Umbilical cord (tissue), 2 donors: ENCODE measurements at places on chromosomes 5 and 9.

- DNase-seq: no peak
Observed at GRCh38 chr9:83960991-83961390, 19.0 kb downstream of the HNRNPK start.

DNA sequence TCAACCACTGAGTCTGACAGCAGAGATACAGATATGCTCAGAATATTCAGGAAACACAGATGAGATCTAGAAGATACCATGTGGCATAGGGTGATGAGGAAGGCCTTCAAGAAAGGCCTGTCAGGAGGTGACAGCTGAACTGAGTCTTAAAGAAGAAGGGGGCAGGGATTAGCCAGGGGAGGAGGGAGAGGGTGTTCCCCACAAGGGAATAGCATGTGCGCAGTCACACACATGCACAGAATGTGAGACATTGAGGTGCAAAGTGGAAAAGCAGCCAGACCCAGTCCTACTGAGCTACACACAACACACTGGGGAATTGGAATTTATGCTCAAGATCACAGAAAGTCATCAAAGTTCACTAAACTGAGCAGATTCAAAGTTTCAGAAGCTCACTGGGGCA lies 3.0 kb upstream of the SLC25A48 start:
- DNase-seq: no peak

- DNase-seq: peak; percentile 54
Observed at GRCh38 chr9:98709968-98710965, 1.5 kb upstream of the GABBR2 start.

DNA sequence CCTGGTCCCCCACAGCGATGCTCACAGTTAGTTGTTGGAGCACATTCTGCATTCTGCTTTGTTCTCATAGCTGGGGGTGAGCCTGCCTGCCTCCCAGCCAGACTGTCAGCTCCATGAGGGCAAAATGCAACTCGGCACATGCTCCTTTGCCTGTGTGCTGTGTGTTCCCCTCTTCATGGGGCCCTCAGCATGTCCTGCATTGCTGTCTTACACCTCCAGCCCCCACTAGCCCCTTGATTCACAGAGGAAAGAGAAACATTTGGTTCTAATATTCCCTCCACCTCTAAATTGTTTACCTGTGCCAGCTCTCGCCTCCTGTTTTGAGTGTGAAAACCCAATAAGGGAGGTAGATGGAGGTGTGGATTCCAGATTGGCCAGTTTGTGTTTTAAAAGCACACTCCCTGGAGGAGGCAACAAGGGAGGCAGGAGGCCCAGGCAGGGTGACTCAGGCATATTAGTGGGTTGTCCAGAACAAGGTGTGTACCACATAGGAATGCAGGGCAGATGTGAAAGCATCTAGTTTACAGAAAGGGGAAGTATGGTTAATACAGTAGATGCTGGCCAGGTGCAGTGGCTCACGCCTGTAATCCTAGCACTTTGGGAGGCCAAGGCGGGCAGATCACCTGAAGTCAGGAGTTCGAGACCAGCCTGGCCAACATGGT lies 224.6 kb downstream of the AGTPBP1 start:
- DNase-seq: no peak

GRCh38 chr5:5139336-5139776 lies 774 bp upstream of the ADAMTS16 start:
- DNase-seq: no peak

- no peak for DNase-seq
Observed at GRCh38 chr5:76617229-76617628, 6.0 kb downstream of the F2RL2 start.

DNA sequence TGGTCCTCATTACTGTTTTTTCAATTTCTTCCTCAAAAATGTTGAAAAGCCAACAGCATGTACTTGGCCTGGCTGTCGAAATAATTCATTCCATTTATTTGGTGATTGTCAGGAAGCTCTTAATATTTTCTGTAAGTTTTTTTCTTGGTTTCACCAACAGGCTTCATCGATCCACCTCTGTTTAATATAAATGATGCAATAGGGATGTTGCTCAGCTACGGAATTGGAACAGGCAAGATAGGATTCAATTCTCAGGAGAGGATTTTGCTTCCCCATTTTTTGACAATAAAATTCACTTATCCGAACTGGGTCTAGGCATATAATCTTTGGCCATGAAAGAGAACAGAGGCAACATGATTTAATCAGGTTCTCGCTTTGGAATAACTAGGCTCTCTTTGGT lies 30.8 kb downstream of the C5 start:
- DNase-seq: no peak

GRCh38 chr5:16976625-16977008 lies 40.5 kb upstream of the MYO10 start:
- no peak for DNase-seq

DNA sequence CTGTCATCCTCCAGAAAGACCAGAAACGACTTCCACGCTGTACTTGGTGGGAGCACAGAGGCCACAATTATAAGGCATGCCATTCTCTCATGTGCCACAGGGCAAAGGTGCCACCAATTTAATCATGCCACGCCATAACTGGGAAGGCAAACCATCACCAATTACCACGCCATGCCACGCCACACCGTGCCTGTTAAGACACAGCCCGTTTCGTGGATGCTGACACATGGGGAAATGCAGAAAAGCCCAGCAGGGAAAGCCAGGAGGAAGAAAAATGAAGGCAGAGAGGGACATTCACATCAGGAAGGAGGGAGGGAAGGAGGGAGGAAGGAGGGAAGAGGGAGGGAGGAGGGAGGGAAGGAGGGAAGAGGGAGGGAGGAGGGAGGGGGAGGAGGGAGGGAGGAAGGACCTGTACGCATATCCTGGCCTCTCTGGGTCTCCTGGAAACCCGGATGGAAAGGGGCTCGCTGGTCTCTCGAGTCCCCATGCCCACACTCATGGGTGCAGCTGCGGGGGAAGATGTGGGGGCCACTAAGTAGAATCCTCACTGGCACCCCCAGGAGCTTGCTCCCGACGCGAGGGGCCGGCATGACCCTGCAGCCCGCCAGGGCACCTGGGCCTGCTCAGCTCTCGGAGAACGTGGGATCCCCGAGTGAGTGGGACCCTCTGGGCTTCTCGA lies 61.7 kb upstream of the UBAC1 start:
- DNase-seq: no peak

GRCh38 chr9:131641618-131642495 lies 96.5 kb downstream of the PRRT1B start:
- DNase-seq: peak; percentile 48

GRCh38 chr5:95959051-95959887 lies 2.4 kb downstream of the ELL2 start:
- peak; percentile 34 for DNase-seq

DNA sequence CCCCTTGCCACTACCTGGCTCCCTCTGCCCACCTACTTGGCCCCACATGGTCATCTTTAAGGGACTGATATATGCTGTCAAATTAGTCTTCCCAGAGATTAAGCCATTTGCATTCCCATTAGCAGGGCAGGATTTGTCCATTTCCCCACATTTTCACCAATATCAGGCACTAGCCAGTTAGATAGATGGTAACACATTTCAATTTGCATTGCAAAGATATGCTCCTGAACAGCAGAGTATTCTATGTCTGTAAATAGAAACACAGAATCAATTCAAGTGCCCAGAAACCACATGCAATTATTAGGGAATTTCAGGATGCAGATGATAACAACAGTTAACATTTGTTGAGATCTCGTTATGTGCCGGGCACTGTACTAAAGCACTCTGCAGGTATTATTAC lies 92.6 kb upstream of the IL12B start:
- no peak for DNase-seq

GRCh38 chr9:127463911-127464310 lies 12.6 kb downstream of the LRSAM1 start:
- peak; percentile 67 for DNase-seq

DNA sequence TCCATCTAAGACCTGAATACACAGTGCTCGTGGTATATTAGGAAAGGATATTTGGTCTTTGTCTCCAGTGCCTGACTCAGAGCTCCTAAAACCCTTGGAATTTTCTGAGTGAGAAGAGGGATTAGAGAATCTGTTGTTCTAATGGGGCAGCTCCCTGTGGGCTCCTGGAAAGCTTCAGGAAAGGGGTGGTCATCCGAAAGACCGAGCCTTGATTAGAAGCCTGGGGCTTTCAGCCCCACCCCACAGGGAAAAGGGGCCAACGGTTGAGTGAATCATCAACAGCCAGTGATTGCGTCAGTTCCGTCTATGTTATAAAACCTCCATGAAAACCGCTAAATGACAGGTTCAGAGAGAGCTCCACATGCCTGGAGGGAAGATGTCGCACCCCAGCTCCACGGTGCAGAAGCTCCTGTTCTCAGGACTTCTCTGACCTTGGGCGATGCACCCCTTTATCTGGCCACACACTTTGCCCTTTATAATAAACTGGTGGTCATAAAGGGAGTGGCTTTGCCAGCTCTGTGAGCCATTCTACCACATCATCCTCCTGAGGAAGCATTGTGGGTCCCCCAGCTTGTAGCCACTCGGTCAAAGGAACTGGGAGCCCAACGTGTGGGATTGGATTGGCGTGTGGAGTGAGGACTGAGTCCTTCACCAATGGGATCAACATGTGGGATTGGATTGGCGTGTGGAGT lies 71.0 kb upstream of the ICE1 start:
- DNase-seq: no peak

GRCh38 chr9:673264-673965 lies 168.1 kb upstream of the DMRT1 start:
- no peak for DNase-seq

DNA sequence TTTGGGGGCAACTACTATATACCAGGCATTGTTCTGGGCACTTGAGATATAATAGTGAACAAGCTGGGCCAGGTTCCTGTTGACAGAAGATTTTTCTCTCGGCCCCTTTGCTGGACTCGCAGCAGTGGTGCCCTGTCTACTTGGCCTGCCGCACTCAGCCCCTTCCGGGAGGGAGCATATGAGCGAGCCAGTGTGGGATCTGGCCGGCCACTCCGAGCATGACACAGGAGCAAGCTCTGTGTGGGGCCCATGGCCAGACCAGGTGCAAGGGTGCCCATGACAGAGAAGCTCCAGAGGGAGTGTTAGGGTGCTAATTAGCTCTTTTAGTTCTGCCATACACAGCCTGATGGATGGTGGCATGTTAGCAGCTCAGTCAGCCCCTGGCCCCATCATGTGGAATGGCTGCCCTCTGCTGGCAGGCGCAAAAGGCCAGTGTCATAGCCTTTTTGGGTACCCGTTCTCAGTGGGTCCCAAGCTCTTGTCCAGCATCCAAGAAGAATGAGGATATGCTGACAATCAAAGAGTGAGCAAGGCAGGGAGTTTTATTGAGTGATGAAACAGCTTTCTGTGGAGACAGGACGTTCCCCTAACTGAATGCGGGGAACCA lies 9.3 kb upstream of the KIF4B start:
- no peak for DNase-seq
